ENCODE measurements at places on chromosomes 6 and 20.

DNA sequence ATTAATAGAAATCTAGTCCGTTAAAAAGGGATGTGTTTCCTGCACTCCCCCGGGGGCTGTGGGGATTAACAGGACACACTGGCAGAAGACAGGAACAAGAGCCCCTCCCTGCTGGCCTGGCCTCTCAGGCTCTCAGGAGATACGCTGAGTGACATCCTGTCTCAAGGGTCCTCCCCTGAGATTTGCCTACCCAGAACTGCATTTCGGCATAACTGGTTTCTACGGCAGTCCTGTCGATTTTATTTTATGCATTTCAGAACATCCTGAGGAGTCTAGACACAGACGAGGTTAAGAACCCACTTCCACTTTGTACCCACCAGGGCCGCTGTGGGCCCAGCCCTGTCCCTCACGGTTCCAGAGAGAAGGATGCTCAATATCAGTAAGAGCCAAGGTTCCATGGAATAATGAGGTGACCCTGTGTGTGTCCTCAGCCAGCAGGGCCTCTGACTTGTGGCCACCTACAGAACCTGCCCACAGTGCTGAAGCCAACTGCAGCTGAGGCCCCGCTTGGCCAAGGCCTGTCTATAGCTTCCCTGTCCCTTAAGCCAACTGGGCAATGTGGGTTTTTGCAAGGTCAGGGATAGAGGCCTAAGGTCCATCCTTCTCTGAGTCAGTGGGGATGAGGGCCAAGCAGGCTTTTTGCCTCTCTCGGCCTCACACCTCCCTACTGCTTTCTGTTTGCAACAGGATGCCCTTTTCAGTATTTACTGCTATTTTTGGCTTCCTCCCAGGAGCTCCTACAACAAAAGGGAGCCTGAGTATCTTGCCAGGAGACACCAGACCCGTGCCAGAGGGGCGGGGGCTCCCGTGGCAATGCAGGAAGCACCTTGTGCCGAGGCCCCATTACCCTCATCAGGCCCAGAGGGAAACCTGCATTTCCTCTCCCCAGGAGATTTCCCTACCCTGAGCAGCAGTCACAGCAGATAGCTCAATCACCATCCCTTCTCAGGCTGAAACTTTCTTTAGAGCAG, 14.7 kb downstream of the UQCC2 start:
- no peak for DNase-seq

- no peak for DNase-seq
Measured at GRCh38 chr6:15577550-15578171, 85.2 kb downstream of the DTNBP1 start.

DNA sequence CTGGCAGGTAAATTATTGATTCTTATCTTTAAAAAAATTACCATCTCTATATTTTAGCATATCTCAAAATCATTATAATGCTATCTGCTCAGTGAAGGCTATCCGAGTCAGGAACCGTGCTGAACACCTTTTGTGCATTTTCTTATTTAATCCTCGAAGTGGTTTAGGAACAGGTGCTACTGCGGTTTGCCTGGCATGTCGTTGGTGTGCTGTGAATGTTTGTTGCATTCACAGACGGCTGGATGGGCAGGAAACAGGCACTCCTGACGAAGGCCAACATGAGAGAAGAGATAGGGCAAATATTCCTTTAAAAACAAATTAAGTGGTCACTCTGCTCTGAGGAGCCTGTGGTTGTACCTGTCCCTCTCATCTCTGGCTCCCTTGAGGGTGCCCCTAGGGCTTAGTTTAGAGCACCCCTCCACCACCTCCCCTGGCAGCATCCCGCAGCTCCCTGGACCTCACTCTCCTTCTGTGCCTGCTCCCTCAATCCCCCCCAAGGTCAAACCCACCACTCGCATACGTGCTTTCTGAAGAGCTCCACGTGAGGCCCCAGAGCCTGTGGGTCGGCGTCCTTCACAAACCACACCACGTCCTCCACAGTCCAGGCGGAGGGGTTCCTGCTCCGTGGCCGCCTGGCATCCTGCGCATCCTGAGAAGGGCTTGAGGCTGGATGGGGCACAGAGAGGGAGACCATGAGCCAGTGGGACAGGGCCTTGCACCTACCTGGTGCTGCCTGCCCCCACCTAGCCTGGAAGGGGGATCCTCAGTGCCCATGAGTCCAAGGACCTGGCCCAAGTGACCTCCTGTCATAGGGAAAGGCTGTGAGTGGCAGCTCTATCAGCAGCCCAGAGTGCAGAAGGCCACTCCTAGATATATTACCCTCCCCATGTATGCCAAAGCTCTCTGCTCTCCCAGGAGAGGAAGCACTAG, 116.5 kb downstream of the SCML4 start:
- no peak for DNase-seq

- no peak for DNase-seq
Measured at GRCh38 chr6:113127786-113128419, 729.2 kb upstream of the MARCKS start.

GRCh38 chr6:21468461-21468860, 125.1 kb upstream of the SOX4 start:
- DNase-seq, result no peak

Data from fibroblast of skin of scalp (primary cell).